Right lobe of liver (tissue), 6 donors: ENCODE measurements at places on chromosomes 6 and 20. TPM values are rescaled to one million over a fixed set of nuclear protein-coding genes. Genes with fewer than 3 reads are reported as not detected.

GRCh38 chr6:125700581-125701353 lies 48.7 kb upstream of the HEY2 start:
- no peaks in the 10 kb centered on the region for H3K36me3 ChIP-seq
- no peak overlapping the region for H3K4me3 ChIP-seq
- no peak for DNase-seq
- no peak overlapping the region for H3K27ac ChIP-seq
- no peaks in the 10 kb centered on the region for H3K4me1 ChIP-seq

DNA sequence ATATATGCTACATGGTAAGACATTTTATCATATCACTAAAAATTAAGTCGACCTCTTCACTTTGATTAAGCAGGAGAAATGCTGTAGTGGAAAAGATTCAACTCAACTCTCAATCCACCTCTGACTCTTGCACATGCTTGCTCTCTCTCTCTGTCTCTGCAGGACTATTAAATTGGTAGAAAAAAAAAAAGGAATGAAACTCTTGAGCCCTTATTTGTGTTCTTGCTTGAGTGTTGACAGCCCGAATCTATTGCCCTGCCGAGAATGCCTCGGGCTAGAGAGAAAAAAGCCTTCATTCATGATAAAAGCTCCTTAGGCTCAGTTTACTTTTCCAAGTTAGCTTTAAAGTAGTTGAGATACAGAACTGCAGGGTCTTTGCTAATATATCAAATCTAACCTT lies 722.2 kb downstream of the PRKN start:
- no peaks in the 10 kb centered on the region for H3K27me3 ChIP-seq
- H3K27ac ChIP-seq, result no peak overlapping the region
- no peak overlapping the region for H3K4me3 ChIP-seq
- no peaks in the 10 kb centered on the region for H3K36me3 ChIP-seq
- no peak for DNase-seq

DNA sequence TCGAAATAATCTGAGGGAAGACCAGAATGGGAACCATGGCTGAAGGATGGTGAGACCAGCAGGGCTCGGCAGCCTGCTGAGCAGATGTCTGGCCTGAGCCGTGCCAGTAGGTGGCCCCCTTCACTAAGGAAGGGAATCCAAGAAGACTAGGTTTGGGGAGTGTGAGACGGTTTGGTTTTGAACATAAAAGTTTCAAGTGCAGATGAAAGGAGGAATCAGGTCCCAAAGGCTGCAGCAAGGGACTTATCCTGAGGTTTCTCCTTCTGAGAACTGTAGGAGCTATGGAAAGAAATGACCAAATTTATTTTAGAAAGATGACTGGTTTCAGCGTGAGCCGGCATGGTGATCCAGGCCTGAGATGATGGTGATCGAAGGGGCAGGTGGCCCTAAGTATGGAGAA lies 4.6 kb upstream of the OSER1 start:
- H3K27me3 ChIP-seq, result no peaks in the 10 kb centered on the region
- no peaks in the 10 kb centered on the region for H3K4me1 ChIP-seq
- H3K27ac ChIP-seq, result no peak overlapping the region
- DNase-seq, result peak; percentile 70
- H3K4me3 ChIP-seq, result no peak overlapping the region

DNA sequence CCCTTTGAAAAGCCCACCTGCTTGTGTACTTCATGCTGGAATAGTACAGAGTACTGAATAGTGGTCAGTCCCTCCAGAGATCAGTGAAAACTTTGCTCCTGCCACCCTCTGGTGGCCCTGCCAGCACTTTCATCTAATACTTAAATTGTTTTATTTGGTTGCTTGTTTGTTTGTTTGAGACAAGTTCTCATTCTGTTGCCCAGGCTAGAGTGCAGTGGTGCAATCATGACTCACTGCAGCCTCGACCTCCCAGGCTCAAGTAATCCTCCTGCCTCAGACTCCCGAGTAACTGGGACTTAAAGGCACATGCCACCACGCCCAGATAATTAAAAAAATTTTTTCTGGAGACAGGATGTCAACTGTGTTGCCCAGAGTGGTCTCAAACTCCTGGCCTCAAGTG lies 9.1 kb downstream of the FAM83D start:
- DNase-seq, result no peak
- H3K36me3 ChIP-seq, result no peaks in the 10 kb centered on the region

GRCh38 chr6:6399568-6399967 lies 79.1 kb upstream of the F13A1 start:
- no peak for DNase-seq
- H3K4me1 ChIP-seq, result peaks cover 6% of the 10 kb centered on the region
- H3K27ac ChIP-seq, result no peak overlapping the region
- no peak overlapping the region for H3K4me3 ChIP-seq
- H3K36me3 ChIP-seq, result no peaks in the 10 kb centered on the region

DNA sequence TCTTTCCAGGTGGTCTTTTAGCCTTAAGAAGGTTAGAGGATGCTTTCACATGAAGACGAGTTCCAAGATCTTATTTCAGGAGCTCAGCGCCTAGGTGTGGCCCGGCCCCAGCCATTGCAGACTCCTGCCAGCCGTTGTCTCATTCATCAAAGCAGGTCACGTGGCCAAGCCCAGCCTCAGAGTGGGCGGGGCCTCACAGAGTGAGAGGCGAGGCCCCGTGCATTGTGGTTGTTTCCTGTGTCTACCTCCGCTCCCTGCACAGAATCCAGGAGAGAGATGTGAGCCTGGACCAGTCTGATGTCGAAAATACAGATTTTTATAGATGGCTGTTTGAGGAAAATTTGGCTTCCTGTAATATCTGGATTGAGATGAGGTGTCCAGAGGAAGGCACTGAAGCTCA lies 49.2 kb upstream of the CST5 start:
- no peaks in the 10 kb centered on the region for H3K4me1 ChIP-seq
- no peaks in the 10 kb centered on the region for H3K36me3 ChIP-seq
- H3K27me3 ChIP-seq, result no peaks in the 10 kb centered on the region
- no peak overlapping the region for H3K4me3 ChIP-seq
- no peak overlapping the region for H3K27ac ChIP-seq

- no peaks in the 10 kb centered on the region for H3K27me3 ChIP-seq
- no peak for DNase-seq
- H3K4me3 ChIP-seq, result no peak overlapping the region
- no peak overlapping the region for H3K27ac ChIP-seq
Measured at GRCh38 chr6:25998379-25998778, 35.8 kb downstream of the TRIM38 start.

DNA sequence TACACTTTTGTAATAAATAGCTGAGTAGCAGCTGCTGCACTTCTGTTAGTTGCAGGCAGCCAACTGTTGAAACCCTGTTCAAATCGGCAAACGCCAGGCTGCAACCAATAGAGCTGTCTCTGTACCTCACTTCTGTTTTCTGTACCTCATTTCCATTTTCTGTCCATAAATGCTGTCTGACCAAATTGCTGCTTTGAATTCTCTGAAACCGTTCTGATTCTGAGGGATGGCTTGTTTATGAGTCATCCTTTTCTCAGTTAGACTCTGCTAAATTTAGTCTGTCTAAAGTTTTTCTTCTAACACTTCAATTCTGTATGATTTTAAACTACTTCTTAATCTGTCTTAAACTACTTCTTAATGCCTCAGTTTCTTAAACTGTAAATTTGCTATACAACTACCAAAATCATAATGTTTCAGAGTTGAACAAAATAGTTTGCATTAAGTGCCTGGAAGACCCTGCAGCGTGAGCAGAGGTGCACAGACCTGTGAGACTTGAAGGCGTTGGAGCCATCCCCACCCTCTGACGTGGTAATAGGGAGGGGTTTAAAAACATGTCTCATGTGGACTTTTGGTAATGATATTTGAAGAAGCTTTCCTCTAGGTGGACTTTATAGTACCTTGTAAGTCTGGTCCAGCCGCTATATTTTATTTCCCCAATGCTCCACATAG lies 9.6 kb downstream of the BTNL2 start:
- no peak overlapping the region for H3K4me3 ChIP-seq
- H3K27ac ChIP-seq, result no peak overlapping the region
- no peaks in the 10 kb centered on the region for H3K27me3 ChIP-seq

- no peaks in the 10 kb centered on the region for H3K36me3 ChIP-seq
- H3K27ac ChIP-seq, result no peak overlapping the region
- DNase-seq, result no peak
- H3K27me3 ChIP-seq, result no peaks in the 10 kb centered on the region
- H3K4me1 ChIP-seq, result no peaks in the 10 kb centered on the region
Measured at GRCh38 chr6:410555-411395, 19.2 kb downstream of the IRF4 start.

DNA sequence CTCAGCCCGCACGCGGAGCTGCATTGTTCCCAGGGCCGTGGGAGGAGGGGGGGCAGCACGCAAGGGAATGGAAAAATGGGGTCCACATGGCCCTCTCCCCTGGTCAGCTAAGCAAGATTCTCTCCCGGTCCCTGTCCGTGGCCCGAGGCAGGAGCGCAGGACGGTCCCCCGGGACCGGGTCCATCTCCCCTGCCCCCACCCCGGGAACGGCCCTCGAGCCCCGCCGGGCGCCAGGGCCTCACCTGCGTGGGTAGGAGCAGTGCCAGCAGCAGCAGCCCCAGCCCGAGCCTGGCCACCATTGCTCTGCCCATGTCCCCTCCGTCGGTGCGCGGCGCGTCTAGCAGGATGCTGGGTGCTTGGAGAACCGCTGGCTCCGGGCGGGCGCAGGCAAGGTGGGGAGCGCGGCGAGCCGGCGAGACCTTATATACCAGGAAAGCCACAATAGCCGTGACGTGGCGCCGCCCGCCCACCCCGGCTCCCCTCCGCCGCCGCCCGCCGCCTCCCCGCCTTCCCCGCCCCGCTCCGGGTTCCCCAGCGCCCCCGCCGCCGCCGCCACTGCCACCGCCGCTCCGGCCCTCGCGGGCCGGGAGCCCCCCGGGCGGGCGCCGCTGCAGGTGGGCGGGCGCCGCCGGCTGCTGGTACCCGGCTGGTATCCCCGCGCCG lies at the start of gene CD24:
CD24 (minus strand) TSS at position 394 of the 663 bp plus-strand sequence; CDS start at position 311, 83 bp downstream.
- no peaks in the 10 kb centered on the region for H3K36me3 ChIP-seq
- H3K4me3 ChIP-seq, result peak within 1 kb of the TSS; percentile 69
- peaks cover 2% of the 10 kb centered on the region for H3K4me1 ChIP-seq
- DNase-seq, result peak; percentile 50

- H3K27me3 ChIP-seq, result no peaks in the 10 kb centered on the region
- H3K4me3 ChIP-seq, result no peak overlapping the region
- H3K27ac ChIP-seq, result no peak overlapping the region
- DNase-seq, result no peak
- H3K36me3 ChIP-seq, result no peaks in the 10 kb centered on the region
- no peaks in the 10 kb centered on the region for H3K4me1 ChIP-seq
Measured at GRCh38 chr6:51855310-51856082, 231.9 kb downstream of the PKHD1 start.

- no peaks in the 10 kb centered on the region for H3K36me3 ChIP-seq
- no peaks in the 10 kb centered on the region for H3K4me1 ChIP-seq
- no peak overlapping the region for H3K27ac ChIP-seq
- H3K4me3 ChIP-seq, result no peak overlapping the region
Measured at GRCh38 chr20:33463332-33464101, 20.0 kb upstream of the SNTA1 start.

GRCh38 chr6:17584241-17584803 lies 15.8 kb upstream of the FAM8A1 start:
- no peaks in the 10 kb centered on the region for H3K36me3 ChIP-seq
- no peaks in the 10 kb centered on the region for H3K4me1 ChIP-seq
- DNase-seq, result no peak
- no peak overlapping the region for H3K27ac ChIP-seq

- H3K4me3 ChIP-seq, result no peak overlapping the region
- no peaks in the 10 kb centered on the region for H3K36me3 ChIP-seq
- no peak overlapping the region for H3K27ac ChIP-seq
- no peaks in the 10 kb centered on the region for H3K27me3 ChIP-seq
- peak; percentile 61 for DNase-seq
Measured at GRCh38 chr20:9392892-9393857, 121.2 kb upstream of the LAMP5 start.

DNA sequence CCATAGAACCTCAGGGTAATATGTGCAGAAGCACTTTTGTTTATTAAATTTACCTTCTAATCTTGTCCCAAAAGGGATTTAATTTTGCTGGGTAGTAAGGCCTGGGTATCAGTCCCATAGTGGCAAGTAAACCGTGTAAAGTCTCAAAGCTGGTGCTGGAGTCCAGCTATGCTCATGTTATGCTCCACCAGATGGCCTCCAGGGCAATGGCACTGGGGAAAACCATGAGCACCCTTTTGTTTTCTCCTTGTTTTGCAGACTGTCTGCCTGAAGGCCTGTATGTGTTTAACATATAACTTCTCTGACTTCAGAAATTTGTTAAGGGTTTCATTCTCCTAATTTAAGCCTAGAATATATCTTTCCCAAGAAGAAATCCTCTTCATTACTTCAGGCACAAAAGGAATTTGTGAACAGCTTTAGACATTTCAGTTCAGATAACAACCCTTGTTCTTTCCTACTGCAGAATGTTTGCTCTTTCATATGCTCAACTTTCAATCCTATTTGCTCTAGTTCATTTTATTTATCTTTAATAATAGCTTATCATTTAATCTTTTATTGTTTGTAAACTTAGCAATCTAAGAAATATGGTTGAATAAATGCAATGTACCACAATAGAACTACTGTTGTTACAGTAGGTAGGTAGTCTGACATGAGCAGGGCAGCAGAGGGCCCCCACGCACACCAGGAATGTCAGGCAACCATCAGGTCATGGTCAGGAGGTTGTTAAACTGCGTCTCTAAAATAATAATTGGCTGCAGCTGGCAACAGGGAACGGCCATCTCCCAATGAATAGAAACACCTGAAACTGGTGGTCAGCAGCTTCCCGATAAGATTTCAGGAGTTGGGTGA lies 162.8 kb downstream of the TENT5A start:
- no peaks in the 10 kb centered on the region for H3K36me3 ChIP-seq
- no peak overlapping the region for H3K27ac ChIP-seq
- no peaks in the 10 kb centered on the region for H3K27me3 ChIP-seq

- no peaks in the 10 kb centered on the region for H3K36me3 ChIP-seq
- peaks cover 20% of the 10 kb centered on the region for H3K4me1 ChIP-seq
- DNase-seq, result no peak
- H3K27me3 ChIP-seq, result no peaks in the 10 kb centered on the region
- no peak overlapping the region for H3K27ac ChIP-seq
- no peak overlapping the region for H3K4me3 ChIP-seq
Measured at GRCh38 chr20:48794360-48794759, 33.4 kb downstream of the PREX1 start.

DNA sequence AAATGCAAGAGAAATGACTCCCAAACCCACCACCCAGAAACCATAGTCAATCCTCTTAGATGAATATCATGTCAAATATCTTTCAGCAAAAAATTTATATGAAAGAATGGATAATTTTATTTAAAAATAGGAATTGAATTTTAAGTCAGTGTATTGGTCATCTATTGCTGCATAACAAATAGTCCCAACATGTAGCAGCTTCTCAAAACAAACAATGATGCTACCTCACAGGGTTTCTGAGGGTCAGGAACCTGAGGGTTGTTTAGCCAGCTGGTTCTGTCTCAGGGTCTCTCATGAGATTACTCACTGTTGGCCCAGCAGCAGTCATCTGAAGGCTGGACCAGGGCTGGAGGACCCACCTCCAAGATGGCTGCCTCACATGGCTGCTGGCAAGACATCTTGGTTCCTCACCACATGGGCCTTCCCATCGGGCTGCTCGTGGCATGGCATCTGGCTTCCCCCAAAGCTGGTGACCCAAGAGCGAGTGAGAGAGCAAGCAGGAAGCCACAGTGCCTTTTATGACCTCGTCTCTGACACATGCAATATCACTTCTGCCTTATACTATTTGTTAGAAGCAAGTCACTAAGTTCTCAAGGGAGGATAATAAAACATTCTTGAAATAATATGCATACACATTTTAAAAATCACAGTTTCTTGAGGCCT lies 36.3 kb downstream of the BANF2 start:
- DNase-seq, result no peak
- no peaks in the 10 kb centered on the region for H3K4me1 ChIP-seq
- no peaks in the 10 kb centered on the region for H3K36me3 ChIP-seq
- H3K4me3 ChIP-seq, result no peak overlapping the region

Gene PNLDC1
- total RNA-seq, result 0.15 TPM

Gene BPI
- not detected for total RNA-seq

Gene FAM162B
- 0.33 TPM for total RNA-seq

Gene COL12A1
- 1.3 TPM for total RNA-seq

Gene CALHM6
- total RNA-seq, result 7.6 TPM

Gene RSPO3
- 2.6 TPM for total RNA-seq

Gene BRPF3
- total RNA-seq, result 14.2 TPM

Gene NOX3
- not detected for total RNA-seq
